ENCODE measurements at places on chromosomes 3 and 15.

- no peak for DNase-seq
Measured at GRCh38 chr15:20341901-20342600, 199.5 kb downstream of the GOLGA6L6 start.

- DNase-seq: no peak
Measured at GRCh38 chr15:63094495-63094931, 27.1 kb upstream of the LACTB start.

- no peak for DNase-seq
Measured at GRCh38 chr3:169945313-169945712, 21.3 kb upstream of the SEC62 start.

- DNase-seq: no peak
Measured at GRCh38 chr15:26260517-26261133, 397.5 kb upstream of the ATP10A start.

DNA sequence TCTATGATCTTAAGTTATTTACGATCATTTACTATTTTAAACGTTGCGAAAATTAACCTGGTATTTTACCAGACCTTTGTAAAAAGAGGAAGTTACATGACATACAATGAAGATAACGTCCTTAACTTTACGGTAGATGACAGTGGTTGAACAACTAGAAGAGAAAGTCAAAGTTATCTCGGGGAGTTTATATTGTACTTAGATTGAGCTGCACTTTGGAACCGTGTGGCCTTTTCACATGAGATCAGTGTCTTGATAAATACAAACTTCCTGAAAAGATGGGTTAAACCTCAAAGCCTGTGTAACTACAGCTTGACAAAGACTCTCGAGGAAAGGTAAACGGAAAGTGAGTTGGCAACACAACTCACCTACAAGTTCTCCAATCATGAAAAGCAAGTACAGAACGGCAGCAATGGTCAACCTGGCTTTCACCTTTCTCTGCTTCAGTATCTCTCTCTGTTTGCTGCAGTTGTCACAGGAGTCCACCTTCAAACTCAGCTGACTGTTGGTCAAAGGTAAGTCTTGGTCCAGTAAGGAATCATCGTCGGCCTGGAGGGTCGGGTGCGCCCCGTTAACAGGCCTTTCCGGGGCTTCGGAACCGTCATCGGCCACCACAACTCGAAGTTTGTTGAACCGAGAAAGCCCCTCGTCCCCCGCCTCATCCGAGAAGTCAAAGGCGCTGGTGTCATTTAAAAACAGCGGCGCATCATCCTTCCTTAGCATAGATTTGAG is 793 bp downstream of the SLC30A4 start:
- DNase-seq: no peak

GRCh38 chr15:74776821-74777768 is 4.8 kb upstream of the CSK start:
- no peak for DNase-seq

DNA sequence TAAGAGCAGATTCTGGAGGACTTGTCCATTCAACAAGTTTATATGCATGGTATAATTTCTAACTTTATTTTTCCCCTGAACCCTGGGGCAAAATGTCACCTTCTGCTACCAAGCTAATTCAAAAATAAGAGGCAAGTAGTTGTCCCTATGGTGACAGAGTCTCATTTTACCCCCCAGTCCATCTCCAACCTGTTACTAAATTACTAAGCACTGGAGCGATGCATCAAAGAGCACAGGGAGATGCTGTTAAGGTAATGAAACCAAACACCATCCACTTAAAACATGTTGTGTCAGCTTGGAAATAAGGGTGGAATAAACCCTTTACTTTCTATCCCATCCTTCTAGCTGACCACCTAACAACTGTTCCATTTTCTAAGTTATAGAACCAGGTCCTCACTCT is 417.4 kb upstream of the ATP11B start:
- no peak for DNase-seq

- DNase-seq: no peak
Measured at GRCh38 chr3:65723985-65724384, 314.7 kb downstream of the MAGI1 start.

- no peak for DNase-seq
Measured at GRCh38 chr15:88841236-88841635, 38.0 kb downstream of the ACAN start.

DNA sequence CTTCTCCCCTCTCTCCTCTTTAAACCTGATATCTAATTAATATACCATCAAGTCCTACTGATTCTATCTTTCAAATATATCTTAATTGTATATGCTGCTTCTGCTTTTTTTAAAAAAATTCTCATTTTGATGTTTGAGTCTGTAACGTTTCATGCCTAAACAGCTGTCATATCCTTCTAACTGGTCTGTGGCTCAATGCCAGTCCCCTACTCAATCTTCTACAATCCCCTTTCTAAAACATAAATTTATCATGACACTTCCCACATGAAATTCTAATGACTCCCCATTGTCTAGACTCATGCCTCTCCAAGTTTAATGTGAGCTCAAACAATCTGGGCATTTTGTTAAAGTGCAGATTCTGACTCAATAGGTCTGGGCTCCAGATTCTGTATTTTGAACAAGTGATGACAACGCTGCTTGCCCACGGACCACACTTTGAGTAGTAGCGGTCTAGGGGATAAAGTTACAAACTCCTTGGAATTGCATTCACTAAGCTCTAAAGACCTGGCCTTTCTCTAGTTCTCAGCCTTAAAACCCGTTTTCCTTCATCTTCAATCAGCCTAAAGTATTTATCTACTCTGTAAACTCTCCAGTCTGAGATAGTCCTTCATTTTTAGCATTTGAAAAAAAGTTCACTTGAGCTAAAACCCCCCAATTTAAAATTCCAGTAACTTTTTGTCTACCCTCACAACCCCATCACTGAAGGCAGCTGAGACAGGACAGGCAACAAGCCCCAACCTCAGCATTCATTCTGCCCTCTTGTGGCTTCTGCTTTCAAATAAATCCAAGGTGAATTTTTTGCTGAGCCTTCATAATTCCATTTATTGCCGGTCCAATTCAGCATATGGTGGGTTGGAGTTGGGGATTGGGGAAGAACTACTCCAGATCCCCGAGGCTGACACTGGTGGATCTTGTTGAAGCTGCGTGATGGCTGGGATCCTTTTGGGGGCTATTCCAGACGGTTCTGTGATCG is 88.1 kb upstream of the THRB start:
- no peak for DNase-seq

GRCh38 chr3:4906107-4906621 is 73.1 kb upstream of the BHLHE40 start:
- no peak for DNase-seq

- DNase-seq: no peak
Measured at GRCh38 chr3:56942523-56942922, 117.9 kb upstream of the SPATA12 start.

DNA sequence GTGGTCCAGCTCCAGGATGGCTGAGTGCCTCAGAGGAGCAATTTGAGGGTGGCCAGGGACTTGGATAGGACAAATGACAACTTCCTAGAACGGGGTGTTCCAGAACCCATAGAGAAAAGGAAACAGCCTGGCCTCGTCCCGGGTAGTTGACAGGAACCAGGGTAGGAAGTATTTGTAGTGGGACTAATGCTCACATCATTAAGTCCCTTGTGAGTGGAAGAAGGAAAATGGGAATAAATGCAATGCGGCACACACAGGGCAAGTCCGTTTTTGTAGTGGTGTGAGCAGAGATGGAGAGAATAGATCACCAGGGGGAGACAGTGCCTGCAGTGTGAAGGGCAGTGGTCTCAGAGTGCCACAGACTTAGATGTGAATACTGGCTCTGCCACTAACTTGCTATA is 19.6 kb downstream of the TIMP4 start:
- DNase-seq: no peak

DNA sequence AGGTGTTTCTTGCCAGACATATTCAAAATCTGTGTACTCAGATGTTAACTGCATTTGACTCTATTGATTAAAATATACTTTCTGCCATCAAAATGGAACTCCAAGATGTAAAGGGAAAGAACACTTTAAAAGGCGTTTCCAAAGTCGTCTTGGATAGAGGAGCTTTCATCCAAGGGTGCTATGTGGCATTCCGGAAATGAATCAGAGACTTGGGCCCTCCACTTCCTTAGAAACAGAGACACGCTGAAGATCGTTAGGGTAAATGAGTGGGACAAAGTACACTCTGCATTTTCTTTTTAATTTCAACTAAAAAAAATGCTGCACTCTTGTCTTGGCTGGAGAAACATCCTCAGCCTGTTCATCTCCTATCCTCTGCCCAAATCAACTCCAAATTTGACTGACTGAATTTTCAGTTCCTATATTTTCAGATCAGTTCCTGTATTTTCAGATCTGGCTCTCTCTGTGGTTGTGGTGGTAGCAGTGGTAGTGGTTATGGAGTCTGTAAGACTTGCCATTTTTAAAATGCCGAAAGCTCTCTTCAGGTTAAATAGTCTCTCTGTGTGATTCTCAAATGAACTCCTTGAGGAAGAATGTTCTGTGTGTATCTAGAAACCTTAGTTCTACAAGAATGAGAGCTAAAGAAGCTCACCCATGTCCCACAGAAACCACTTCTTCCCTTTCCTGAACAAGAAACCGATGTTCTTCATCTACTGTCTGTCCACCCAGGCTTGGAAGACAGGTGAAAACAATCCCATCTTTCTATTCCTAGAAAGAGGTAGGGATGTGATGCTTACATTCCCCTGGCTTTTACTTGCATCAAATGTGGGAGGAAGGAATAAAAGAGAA is 156.8 kb upstream of the ICE2 start:
- no peak for DNase-seq

DNA sequence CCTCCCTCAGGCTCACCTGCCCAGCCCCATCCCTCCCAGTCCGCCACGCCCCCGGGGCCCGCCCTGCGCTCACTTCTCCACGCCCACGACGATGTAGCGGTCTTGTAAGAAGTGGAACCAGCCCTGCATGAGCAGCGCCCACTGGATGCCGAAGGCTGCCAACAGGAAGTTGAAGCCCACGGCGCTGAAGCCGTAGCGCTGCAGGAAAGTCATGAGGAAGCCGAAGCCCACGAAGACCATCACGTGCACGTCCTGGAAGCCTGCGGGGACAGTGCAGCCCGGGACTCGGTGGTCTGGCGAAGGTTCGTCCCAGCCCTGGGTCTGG is 9.7 kb downstream of the RHCG start:
- no peak for DNase-seq

- no peak for DNase-seq
Measured at GRCh38 chr3:66450390-66451022, 50.3 kb downstream of the LRIG1 start.

DNA sequence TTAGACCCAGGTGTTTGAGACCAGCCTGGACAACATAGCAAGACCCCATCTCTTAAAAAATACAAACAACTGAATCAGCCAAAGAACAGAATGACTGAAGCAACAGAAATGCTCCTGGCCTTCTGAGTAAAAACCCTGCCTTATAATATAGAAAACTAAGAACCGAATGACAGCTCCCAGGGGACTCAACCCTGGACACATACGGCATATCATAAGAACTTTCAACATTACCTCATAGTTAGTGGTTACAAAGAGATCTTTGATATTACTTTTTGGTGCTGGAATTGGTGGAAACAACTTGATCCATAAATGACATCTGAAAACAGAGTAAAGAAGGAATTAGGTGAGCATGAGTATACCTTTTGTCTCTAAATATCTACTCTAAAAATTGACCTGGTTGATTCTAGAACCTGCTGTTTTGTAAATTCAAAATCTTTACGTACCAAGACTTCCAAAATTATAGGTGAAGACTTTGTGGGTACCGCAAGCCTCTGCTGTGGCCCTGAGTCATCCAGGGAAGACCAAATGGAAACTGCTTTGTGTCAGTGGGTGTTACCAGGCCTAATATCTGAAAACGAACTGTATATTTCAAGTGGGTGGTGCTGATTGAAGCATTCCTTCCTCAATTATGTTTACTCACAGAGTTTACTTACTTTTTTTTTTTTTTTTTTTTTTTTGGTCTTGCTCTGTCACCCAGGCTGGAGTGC is 35.5 kb downstream of the IL5RA start:
- no peak for DNase-seq

GRCh38 chr15:40306908-40307307 is 827 bp downstream of the PLCB2 start:
- no peak for DNase-seq

DNA sequence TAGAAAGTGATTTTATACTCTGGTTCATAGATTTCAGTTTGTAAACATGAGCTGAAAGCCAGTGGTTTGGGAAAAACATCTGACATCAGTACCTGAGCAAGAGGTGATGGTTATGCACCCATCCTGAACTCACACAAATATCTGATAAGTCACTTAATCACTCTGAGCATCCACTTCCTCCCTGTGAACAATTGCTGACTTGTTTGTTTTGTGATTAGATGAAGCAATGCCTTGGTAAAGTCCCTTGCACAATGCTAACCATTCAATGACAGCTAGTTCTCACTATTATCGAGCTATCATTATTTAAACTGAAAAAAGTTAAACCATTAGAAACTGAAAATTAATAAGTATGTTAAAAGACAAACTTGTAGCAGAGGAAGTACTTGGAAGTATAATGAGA is 303.0 kb downstream of the PLOD2 start:
- no peak for DNase-seq

- no peak for DNase-seq
Measured at GRCh38 chr3:168807448-168807847, 711.7 kb upstream of the GOLIM4 start.

DNA sequence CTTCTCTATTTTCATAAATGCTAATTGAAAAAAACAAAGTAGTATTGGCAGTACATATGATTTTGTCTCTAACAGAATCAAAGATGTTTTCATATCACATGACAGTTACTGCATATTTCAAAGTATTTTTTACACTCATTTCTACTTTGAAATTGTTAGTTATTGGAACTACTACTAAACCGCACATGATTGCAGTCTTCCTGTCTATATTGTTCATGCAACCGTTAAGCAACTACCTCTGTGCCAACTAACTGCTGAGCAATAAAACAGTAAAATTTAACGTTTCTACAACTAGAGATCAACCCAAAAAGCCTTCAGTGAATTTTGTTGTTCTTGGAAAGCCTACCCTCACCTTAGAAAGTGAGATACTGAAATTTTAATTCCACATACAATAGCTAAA is 64.2 kb downstream of the DMXL2 start:
- DNase-seq: no peak

- no peak for DNase-seq
Measured at GRCh38 chr3:170813266-170813665, 56.7 kb downstream of the RPL22L1 start.

- DNase-seq: no peak
Measured at GRCh38 chr3:11370191-11370590, 98.0 kb downstream of the ATG7 start.

GRCh38 chr3:115071601-115072000 is 75.5 kb downstream of the ZBTB20 start:
- DNase-seq: no peak

DNA sequence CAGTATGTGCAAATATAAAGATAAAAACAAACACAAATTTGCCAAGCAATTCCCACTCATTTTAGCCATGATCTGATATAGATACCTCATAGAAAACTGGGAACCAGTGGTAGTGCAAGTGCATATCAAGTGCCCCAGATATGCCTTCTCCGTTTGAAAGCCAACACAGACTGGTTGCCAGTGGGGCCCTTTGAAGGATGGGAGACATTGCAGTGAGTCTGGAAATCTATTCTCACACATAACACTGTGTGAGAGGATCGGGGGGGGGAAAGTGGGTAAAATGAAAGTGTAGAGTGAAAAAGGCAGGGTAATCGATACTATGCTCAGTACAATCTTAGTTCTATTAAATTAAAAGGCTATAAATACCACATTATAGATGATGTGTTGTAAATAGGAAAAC is 83.0 kb downstream of the CBLB start:
- DNase-seq: no peak
